Vagina (tissue), 2 donors: ENCODE measurements at places on chromosomes 5 and 9. TPM values are rescaled to one million over a fixed set of nuclear protein-coding genes. Genes with fewer than 3 reads are reported as not detected.
A peak's percentile ranks its signal among the peaks of the same experiment; 100 is the strongest.

The SLCO4C1 gene
- not detected for total RNA-seq

The ERGIC1 gene
- total RNA-seq = 97.2 TPM

The TMEM215 gene
- total RNA-seq = not detected

The SELENOP gene
- total RNA-seq = 344 TPM

The RMI1 gene
- total RNA-seq = 2.9 TPM

The SLC6A19 gene
- total RNA-seq = not detected

The TMEM232 gene
- 4.2 TPM for total RNA-seq

The FRMD3 gene
- 13.8 TPM for total RNA-seq

The MCTP1 gene
- total RNA-seq = 12.8 TPM

The SMU1 gene
- 15.5 TPM for total RNA-seq

The TRIM7 gene
- total RNA-seq = 21.6 TPM

The SLC36A2 gene
- total RNA-seq = not detected

The STKLD1 gene
- not detected for total RNA-seq

The PCDHGB2 gene
- 8.3 TPM for total RNA-seq

The PCDH1 gene
- 38.8 TPM for total RNA-seq

The PCDHA6 gene
- total RNA-seq = 1.2 TPM

DNA sequence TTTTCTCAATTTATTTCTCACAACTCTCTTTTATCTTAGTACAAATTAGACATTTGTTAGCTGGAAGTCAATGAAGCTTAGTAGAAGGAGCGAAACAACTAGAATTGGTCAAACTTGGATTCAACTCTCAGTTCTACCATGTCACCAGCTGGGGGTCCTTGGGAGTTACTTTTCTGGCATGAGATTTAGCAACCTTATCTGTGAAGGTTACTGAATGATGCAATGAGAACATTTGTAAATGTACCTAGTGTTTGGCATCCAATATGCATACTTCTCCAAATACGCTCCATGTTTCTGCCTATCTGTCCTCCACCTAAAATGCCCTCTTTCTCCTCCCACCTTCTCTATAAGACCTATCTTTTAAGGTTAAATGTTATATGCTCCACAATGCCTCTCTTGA, 6.3 kb downstream of the HNRNPA0 start:
- DNase-seq = no peak

- DNase-seq = no peak
Measured at GRCh38 chr9:117205806-117206205, 209.1 kb downstream of the ASTN2 start.

- DNase-seq = no peak
Measured at GRCh38 chr5:39422036-39422606, 2.7 kb downstream of the DAB2 start.

DNA sequence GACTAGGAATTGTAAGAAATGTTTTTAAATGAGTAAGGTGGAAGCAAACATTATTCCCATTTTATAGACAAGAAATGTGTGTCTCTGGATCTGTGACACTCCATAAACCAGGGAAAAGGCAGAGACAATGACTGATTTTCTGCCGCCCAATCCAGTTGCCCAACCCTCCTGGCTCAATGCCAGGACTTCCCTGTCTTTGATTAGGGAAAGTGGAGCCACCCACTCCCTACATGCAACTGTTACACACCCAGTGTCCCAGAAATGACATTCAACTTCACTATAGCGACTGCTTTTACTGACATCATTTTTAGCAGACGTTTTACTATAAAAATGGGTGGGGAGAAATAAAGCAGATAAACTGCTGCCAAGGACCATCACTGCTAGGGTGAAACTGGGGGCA, 79.7 kb downstream of the THBS4 start:
- no peak for DNase-seq

DNA sequence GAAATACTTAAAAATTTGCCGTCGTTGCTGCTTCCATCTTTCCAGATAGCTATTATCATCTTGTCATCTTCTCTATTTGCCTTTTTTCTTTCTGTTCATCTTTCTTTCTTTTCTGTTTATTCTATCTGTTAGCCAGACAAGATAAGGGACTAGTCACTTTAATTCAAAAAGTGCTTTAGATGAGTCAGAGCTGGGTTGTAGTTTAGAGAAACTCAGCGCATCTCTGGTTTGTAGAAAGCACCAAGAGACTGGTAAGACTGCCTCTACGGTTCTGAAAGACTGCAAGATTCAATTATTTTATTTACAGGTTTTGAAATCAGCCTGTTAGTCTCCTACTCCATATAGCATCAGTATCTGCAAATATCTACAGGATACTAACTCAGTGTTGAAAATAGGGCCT, 562.8 kb upstream of the RIOK2 start:
- DNase-seq = no peak

DNA sequence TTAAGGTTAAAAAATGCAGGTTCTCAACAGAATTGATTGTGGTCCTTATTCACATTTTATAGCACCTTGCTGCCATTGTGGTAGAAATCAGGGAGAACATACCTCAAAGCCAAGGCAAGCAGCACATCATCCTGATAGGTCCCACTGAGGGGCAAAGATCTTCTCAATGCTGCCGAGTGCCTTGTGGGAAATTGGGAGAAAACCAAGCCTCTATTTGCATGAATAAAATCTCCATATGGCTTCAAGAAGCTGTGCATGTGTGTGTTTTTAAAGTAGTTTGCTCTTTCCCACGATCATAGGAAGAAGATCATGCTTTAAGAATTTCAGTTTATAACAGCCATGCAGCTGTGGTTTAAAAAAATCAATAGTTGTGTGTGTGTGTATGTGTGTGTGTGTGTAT, 216.9 kb upstream of the FBXL7 start:
- no peak for DNase-seq

GRCh38 chr9:110588296-110588695, 8.8 kb upstream of the SVEP1 start:
- no peak for DNase-seq

GRCh38 chr5:136619556-136619955, 254.2 kb upstream of the TRPC7 start:
- no peak for DNase-seq

- DNase-seq = no peak
Measured at GRCh38 chr9:79568337-79569101, 3.2 kb upstream of the TLE4 start.

DNA sequence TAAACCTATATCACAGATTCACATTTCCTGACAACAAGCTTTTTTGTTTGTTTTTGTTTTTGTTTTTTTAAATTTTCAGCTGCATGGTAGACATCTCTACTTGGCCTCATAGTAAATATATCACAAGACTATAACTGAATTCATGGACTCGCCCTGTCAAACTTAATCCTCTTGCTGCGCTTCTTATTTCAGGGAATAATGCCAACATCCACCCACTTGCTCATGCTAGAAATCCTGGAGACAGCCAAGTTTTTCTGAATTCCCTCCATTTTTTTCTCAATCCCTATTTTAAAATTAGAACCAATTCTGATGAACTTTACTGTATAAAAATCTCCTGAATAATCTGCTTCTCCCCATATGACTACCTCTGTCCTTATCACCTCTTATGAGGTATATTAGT, 283.6 kb upstream of the RPS23 start:
- no peak for DNase-seq

- DNase-seq = no peak
Measured at GRCh38 chr5:159398936-159399335, 68.6 kb upstream of the IL12B start.

- no peak for DNase-seq
Measured at GRCh38 chr9:93230601-93231000, 46.7 kb downstream of the WNK2 start.

DNA sequence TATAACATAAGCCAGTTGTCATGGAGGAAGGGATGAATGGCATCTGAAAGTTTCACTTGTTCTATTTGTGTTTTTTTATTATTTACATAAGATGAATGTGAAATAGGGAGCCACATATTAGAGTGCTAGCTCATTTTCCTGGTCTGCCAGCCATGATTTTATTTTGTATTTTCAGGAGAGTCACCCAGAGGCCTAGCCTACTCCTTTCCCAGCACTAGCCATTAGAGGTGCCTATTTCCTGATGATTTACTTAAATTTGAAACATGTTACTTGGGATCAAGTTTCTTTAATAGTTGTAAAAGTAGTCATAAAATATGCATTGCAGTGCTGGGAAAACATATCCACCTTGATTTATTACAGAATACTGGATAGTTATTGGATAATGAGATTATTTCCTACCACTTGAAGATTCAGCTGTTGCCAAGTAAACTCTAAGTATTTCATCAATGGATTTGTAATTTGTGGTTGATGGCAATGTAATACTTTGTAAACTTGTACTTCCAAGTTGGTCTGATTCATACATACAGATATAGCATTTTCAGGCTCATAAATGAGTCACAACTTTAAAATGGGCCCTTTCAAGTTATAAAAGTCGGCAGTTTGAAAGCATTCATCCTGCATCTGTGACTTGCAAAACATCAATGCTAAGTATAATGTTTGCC, 50.8 kb downstream of the KCNN2 start:
- DNase-seq = no peak

DNA sequence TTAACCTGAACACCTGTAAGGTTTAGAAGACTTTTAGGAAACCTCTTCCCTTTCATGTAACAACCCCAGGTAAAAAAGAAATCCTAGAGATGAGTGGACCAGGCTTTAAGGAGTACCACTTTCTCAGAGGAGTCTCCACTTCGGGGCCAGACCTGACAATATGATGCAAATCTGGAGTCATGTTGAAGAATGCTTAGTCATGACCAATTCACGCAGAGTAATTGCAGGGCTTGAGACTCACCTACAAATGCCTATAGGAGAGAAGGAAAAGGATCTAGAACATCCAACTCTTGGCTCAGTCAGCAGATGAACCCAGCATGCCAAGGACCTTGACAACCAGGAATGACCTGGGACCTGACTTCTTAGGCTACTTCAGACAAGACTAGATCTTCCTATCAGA, 235.4 kb downstream of the DOCK8 start:
- no peak for DNase-seq

GRCh38 chr5:125549322-125549911, 803.0 kb upstream of the ZNF608 start:
- DNase-seq = no peak

GRCh38 chr9:79382044-79382443, 189.7 kb upstream of the TLE4 start:
- no peak for DNase-seq

DNA sequence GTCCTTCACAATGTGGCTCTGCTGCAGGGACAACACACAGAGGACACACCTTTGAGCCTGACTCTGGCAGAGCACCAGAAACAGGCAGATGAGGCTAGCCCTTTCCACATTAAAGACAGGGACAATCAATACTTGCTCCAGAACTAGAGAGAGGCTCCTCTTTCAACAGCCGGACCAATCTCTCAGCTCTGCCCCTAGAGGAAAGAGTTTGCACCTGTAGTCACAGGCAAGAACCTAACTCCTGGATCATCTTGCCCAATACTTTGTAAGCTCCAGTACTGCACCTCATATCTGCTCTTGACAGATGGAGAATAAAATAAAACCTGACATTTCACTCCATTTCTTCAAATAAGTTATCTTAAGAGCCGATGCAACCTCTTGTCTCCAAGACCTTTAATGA, 52.1 kb downstream of the EPB41L4A start:
- DNase-seq = no peak

DNA sequence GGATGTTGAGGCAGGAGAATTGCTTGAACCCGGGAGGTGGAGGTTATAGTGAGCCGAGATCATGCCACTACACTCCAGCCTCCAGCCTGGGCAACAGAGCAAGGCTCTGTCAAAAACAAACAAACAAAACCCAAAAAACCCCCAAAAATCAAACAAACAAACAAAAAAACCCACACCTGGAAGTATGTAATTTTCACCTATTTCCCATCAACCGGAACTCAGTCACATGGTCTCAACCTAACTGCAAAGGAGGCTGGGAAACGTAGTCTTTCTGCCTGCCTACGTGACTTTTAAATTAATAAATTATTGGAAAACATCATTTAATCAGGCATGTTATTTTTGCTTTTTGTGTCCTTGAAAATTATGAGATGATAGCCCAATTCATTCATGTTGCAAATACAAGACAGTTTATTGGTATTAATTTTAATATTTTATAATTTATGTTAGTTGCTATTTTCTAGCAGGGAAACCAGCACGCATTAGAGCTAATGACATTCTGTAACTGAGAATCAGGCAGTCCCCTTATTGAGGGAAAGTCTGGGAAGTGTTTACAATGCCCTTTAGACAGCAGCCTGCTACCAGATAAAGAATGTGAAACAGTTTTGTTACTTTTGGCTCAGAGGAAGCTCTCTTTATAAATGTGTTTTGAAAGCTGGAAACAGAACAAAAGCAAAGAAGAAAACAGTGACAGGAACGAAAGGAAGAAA, 110.3 kb downstream of the NXNL2 start:
- DNase-seq = no peak

GRCh38 chr9:93830012-93830596, 125.1 kb downstream of the BARX1 start:
- DNase-seq = peak; percentile 56

- no peak for DNase-seq
Measured at GRCh38 chr9:132061526-132061925, 18.1 kb downstream of the MED27 start.

DNA sequence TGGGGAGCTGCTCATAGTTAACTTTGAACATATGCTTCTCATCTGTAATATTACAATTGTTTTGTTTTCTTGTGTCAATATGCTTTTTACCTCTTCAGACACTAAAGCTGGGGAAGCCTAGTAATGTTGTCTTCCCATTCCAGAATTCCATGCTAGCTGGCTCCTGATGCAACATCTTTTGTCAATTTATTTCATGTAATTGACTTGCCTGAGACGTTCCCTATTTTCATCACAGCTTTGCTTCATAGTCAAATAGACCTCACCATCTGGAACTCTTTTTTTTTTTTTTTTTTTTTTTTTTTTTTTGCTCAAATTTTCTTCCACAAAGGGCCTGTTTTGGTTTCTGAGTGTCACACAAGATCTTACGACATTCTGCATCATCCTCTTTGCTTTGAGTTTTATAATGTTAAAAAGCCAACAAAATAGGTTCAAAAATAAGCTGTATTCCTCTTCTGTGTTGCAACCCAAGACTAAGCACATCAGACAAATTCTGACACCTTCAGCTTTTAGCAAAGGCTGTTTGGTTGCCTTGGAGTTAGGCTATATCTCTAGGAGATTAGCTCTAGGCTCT, 235.2 kb downstream of the NR3C1 start:
- DNase-seq = no peak

- DNase-seq = no peak
Measured at GRCh38 chr9:123864251-123864650, 65.7 kb downstream of the DENND1A start.
